ENCODE measurements at places on chromosomes 5 and 9. TPM values are rescaled to one million over a fixed set of nuclear protein-coding genes. Genes with fewer than 3 reads are reported as not detected.
A peak's percentile ranks its signal among the peaks of the same experiment; 100 is the strongest.

The MLANA gene
- total RNA-seq = not detected

The LCN2 gene
- total RNA-seq = 281 TPM

The TSLP gene
- total RNA-seq = 2.0 TPM

The CCL27 gene
- not detected for total RNA-seq

The NRARP gene
- 5.2 TPM for total RNA-seq

DNA sequence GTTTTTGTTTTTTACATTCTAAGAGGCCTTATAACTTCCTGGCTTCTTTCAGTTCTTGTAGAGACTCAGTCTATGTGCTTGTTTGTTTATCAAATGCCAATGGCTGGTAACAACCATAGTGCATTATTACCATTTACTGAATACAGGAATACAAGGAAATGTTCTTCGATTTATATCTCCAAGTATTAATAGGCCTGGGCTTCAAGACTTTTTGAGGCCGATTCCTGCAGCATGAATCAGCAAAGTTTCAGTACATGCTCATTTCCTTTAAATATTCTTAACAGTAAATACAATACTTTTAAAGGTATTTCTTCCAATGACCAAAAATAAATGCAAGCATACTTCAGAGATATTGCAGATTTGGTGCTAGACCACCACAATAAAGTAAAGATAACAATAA, 535.3 kb downstream of the EFNA5 start:
- no peak for DNase-seq

DNA sequence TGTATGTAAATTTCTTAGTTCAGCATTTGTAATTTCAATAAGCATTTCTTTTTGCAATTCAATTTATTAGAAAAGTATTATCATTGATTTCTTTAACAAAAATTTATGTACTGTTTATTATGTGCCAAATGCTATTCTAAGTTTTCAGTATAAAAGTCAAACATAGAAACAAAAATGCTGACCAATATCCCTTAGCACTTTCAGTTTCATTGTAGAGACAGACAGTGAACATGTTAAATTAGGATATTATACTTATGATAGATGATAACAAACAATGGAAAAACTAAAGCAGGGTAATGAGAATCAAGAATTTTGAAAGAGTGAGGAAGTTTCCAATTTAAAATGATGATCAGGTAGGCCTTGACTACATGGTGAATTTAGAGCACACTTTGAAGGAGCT, 1106.0 kb downstream of the TAF11L14 start:
- DNase-seq = no peak

DNA sequence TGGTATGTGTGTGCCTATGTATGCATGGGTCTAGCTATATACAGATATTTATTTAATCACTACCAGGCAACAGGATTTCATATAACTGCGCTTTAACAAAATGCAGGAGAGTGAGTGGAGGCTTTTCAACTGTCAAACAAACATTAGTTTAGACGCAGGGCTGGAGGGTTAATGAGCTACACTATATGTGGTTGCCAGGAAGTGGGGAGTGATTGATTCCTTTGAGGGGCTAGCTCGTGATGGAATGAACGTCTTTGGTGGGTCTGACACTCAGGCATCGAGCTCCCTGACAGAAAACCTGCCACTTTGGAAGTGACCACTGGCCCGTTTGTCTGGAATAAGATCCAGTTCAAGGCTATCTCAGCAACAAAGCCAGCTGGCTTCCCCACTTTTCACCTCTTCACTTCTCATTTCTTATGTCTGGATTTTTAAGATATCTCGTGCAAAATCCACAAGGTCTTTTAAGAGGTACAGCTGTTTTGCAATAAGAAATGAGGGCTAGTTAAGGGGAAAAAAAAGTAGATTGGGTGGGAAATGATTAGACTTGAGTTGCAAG, 78.0 kb downstream of the CFAP77 start:
- peak; percentile 62 for DNase-seq

DNA sequence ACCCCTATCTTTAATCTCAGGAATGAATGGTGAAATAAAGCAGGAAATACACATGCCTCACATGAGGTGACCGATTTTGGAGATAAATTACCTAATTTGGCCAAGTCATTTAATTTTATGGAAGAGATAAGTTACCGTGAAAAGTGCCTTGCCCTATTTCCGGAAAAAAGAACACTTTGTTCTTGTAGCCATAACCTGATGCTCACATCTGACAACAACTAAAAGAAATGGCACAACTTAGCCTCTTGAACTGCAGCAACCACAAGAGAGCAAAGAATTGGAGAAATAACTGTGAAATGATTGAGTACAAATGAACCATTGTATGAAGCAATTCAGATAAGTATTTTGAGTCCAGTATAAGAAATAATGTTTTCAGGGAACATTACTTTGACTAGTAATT, 628.1 kb upstream of the TYRP1 start:
- DNase-seq = no peak

DNA sequence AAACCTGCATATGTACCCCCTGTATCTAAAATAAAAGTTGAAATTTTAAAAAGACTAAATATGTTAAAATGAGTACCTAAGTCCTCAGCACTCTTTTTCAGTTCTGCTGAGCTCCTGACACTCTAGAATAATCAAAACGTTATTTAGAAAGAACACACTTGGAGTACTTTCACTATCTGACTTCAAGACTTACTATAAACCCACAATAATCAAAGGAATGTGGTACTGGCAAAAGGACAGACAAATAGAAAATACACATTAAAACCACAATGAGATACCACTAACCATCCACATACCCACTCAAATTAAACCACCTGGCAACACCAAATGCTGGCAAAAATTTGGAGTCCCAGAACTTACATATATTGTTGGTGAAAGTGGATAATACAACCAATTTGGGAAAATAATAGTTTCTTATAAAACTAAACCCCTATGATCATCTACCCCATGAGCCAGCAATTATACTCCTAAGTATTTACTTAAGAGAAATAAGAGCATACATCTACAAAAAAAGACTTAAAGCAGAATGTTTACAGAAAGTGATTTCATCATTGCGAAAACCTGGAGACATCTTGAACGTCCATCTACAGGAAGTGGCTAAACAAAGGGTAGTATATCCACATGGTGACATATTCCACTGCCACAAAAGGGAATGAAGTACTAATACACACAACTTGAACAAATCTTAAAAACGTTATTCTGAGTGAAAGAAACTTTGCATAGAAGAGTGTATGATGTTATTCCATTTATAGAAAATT, 12.8 kb upstream of the PRSS3 start:
- peak; percentile 37 for DNase-seq

DNA sequence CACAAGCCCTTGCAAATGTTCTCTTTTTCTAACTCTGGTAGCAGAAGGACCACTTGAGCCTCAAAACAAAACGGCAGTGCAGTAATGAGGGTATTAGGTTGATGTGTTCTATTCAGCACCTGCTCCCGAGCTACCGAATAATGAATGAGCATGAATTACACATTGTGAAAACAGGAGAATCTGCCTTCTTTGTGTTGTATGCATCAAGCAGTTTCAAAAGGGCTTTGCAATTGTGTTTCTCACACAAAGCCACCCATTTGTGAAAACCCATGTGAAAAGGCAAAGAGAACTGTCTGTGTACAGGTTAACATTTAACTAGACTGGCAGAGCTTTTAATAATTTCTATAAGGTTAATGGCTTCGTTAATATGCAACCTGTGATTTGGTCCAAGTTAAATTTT, 97.8 kb downstream of the STK32A start:
- DNase-seq = no peak

DNA sequence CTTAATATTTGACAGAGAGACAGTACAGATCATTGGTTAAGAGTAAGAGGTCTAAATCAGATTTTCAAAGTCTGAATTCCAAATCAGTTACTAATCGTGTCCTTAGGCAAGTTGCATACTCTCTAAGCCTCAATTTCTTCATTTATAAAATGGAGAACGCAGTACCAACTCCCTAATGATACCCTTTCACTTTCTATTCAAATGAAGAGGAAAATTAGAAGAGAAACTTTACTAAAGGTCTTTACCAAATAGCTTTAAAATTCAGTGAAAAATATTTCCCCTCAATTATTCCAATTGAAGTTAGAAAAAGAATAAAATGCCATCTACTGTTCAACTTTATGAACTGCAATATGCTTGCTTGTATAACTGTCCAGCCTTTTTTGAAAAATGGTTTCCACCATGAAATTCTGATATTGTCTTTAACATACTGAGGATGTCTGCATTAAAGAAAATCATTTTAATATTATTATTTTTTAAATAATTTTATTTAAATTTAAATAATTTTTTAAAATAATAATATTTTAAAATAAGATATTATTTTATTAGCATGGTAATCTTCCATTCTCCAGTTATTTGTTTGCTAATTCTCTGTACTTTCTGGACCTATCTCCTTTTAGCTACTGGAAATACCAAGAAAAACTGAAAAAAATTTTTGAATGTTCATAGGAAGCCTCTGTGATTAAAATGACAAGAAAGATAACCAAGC, 36.0 kb downstream of the POC5 start:
- peak; percentile 78 for DNase-seq
